ENCODE measurements at places on chromosomes 4 and X. TPM values are rescaled to one million over a fixed set of nuclear protein-coding genes. Genes with fewer than 3 reads are reported as not detected.

- DNase-seq = no peak
Measured at GRCh38 chr4:120055795-120056194, 10.9 kb downstream of the MAD2L1 start.

- no peak for DNase-seq
Measured at GRCh38 chr4:3514221-3514780, 17.9 kb downstream of the LRPAP1 start.

DNA sequence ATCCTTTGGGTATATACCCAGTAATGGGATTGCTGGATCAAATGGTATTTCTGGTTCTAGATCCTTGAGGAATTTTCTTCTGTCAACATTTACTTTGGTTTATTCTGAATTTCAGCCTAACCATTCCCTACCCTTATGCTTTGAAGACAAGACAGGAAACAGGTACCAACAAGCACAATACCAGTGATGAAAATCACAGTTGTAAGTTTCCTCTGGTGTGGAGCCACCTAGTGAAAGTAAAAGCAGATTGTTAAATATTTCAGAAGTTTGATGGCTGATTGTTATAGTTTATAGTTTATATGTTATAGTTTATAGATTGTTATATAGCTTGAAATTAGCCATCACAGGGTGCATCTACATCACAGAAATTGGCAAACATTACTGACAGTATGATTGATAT lies 104.5 kb upstream of the AGA start:
- no peak for DNase-seq

DNA sequence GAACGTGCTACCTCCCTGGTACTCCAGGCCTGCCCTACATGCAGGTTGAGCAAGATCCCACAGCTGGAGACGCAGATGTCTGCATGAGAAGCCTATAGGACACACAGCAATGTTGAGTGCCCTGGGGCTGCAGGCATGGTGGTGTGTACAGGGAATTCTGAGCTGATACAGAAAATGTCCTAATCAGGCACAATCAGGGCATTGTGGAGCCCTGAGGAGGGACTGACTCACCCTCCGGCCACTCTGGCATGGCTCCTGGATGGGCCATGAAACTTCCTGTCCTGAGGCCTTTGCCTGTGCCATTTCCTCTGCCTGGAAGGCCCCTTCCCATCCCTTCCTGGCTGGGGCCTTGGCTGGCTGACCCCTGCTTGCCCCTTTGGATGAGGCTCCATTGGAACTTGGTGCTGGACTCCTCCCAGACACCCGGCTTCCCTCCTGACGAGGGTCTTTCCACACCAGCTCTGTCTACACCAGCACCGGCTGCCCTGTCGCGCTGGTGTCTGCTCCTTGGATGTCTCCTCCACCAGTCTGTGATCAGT lies 16.7 kb upstream of the AFAP1 start:
- DNase-seq = no peak

DNA sequence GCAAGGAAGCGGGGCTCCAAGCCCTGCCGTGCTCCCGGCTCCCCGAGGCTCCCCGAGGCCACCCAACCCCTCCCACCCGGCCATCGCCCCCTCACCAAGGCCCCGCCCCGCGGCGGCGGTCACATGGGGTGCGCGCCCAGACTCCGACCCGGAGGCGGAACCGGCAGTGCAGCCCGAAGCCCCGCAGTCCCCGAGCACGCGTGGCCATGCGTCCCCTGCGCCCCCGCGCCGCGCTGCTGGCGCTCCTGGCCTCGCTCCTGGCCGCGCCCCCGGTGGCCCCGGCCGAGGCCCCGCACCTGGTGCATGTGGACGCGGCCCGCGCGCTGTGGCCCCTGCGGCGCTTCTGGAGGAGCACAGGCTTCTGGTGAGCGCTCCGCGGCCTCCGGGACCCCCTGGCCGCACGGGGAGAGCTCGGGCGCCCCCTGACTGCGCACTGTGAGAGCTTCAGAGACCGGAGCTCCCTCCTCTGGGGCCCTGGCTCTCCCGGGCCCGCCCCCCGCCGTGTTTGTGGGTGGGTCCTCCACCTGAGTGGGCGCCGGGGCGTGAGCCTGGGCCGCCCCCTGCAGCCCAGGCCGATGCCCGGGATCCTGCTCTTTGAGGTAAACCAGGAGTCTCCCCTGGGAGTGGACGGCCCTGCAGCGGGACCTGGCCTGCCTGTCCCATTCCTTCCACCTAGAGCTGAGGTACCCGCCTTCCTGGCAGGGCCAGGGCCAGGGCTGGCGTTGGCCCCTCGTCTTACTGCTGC lies at the start of gene IDUA:
TSS of gene IDUA (plus strand) at position 166 of the 745 bp plus-strand sequence. CDS start at position 207, 41 bp downstream.
- peak; percentile 92 for DNase-seq

DNA sequence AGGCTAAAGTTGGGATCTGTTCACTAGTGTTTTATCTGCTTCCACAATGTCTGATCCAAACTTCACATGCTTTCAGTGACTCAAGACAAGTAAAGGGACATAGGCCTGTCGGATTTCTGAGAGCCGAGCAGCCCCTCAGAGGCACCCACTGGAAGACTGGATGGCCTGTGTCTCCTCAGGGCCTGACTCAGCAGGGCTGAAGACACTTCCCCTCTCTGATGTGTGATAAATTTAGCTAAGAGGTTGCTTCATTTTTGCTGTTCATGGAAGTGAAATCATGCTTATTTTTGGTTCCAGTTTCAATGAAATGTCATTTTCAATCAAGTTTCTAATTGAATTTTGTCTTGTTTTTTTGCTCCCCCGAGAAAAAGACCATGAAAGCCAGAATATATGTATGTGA lies 93.7 kb downstream of the MXRA5 start:
- DNase-seq = no peak

DNA sequence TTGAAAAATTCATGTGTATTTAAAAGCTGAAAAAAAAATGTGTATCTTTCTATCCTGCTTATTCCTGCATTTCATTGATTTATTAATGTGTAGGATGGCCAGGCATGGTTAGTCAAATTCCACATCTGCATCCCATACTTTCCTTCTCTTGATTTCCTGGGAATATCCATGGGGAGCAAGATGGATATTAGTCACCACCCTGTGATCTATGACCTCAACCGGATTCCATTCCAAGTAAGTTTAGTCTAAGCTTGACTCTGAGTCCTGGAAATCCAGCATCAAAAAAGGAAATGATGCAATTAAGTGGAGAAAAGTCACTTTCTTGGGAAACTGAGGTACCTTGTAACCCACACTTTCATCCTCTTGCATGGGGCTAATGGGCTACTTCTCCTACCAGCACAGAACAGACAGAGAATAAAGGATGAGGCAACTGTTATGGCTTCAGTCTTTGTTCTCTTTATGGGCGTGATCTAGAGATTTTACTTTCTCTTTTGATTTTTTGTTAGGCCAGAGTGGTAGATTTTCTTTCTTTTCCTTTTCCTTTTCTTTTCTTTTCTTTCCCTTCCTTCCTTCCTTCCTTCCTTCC lies 17.1 kb upstream of the BEX4 start:
- DNase-seq = no peak

DNA sequence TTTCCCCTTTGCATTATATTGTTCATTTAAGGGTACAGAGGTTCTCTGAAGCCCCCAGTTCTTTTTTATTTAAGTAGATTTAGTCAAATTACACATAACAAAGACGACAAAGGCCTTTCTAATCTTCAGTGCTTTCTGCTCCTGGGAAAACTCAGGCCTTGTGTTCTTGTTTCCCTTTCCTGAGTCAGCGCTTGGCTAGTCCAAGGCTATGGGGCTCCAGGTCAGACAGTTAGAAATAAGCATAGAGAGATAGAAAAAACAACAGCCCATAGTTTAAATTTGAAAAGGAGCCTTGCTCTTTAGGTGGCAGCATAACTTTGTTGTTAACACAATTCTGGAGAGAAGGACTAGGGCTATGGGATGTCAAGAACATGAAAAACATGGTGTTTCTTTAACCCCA lies 97.3 kb downstream of the PPP1R2C start:
- no peak for DNase-seq

DNA sequence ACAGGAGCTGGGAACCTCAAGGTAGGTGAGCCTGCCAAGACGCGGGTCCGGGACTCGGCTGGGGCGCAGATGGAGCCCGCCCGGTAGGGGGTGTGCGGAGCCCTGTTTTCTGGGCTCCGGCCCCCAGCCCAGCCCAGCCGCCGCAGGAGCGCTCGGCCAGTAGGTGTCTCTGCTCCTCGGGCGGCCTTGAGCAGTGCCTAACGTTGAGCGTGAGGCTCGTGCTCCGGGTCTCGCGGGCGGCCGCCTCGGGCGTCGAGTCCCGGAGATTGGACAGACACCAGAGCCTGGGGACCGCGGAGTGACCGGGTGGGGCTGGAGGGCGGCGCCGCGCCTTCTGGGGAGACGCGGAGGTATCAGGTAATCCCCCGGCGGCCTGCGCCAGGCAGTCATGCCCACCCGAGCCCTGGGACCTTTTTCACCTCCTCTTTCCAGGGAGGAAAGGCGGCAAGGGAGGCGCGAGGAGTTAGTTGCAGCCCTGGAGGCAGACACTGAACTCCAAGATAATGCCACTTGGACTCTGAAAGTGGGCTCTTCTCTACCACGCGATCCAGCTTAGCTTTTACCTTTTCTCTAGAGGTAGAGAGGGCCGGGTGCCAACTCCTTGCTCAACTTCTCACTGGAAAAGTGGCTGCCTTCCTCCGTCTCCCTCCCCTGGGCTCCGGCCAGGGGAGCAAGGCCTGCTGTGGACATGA lies 14.5 kb upstream of the FGG start:
- no peak for DNase-seq

GRCh38 chr4:113088050-113088449 lies 38.6 kb downstream of the ANK2 start:
- DNase-seq = no peak

GRCh38 chrX:49202022-49202421 lies 2.0 kb upstream of the SYP start:
- no peak for DNase-seq

DNA sequence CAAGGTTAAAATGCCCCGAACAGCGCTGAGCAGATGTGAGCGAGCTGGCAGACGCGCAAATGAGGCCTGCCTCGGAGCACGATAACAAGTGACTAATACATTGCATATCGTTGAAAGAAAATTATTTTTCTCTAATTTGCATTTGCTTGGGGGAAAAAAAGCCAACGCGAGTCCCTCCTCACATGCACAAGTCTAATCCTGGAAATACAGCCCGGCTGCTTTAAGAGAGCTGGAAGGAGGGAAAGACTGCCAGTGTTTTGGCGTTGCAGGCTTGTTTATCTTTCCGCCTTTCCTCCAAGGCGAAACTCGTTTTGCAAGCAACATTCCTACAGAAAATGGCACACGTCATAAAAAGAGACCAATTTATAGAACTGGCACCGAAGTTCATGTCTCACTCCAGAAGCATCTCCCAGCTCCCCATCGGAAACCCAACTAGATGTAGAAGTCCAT lies 12.6 kb downstream of the BCOR start:
- DNase-seq = no peak

GRCh38 chr4:148448141-148448540 lies 5.9 kb upstream of the NR3C2 start:
- no peak for DNase-seq

DNA sequence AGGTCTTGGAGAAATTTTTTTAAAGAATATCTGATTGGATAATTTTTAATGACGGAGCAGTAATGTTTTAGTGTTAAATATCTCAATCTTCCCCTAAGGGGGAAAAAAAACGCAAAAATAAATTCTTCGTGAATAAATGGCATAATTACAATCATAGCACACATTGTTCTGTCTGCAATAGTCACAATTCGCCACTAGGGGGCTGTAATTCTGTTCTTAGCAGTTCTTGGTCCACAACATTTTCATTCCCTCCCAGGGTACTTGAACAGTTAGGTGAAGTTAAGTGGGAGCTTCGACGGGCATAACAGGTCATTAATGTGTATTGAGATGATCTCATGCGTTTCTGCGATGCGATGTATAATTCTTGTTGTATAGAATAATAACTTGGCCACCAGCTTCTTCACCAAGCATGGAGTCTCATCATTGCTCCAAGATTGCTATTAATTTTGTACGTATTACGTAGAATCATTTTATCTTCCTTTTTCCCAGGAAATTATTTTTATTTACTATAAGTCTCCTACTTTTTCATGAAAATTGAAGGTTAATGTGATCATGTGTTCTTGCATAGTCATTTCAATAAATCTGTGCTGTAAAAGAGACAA lies 27.2 kb downstream of the HTR2C start:
- no peak for DNase-seq

DNA sequence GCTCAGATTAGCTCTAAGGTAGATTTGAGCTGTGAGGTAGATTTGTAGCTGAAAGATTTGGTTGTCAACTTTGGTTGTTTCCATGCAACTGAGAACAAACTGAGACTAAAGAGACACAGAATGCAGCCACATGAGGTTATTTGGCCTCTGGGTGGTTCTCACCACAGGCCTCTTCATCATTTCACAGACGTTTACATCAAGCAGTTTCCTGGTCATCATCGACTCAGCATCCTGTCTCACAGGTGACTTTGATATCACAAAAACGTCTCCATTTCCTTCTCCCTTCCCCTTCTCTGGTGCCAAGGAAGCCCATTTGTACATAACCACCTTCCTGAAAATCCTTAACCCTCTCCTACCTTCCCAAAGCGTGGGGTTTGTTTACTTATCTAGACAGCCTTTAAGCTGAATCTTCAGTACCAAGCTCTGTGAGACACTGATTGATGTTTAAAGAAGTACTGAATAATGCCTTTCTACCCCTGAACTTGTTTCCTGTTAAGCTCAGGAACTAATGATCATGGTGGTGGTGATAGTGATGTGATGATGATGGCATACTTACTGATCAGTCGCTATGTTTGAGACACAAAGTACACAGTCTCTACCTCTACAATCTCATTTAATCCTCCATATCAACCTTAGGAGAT lies 81.9 kb downstream of the FAM114A1 start:
- DNase-seq = no peak

GRCh38 chr4:56757821-56758411 lies 63.6 kb downstream of the SPINK2 start:
- peak; percentile 56 for DNase-seq

- no peak for DNase-seq
Measured at GRCh38 chr4:27684610-27685011, 824.0 kb downstream of the STIM2 start.

GRCh38 chr4:8394806-8395205 lies 45.7 kb downstream of the ACOX3 start:
- no peak for DNase-seq

DNA sequence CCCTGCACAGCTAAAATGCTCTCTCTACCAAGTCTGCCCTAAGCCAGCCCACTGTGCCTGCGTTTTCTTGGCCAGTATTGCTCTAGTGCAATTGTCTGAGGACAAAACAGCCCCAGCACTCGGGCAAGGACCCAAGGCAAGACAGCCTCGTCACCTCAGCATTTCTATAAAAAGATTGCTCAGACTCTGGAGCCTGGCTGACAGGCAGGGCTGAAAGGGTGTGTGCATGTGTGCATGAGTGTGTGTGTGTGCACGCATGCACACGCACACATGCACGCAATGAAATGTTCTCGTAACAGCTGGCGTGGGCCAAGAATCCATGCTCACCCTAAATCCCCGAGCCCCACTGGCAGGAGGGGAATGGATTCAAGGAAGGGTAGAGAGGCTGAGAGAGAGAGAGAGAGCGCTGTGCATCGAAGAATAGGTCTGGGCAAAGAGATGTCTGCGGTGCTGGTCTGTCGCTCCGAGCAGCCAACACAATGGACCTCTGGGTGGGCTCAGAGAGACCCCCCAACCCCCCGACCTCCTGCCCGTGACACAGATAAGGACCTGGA lies 579.2 kb downstream of the BCOR start:
- no peak for DNase-seq

The EVC2 gene
- total RNA-seq = 1.5 TPM

The ATP8A1 gene
- total RNA-seq = 84.8 TPM

The SSX1 gene
- not detected for total RNA-seq

The MAP9 gene
- 17.6 TPM for total RNA-seq

The MAGEA9B gene
- not detected for total RNA-seq

The LCORL gene
- 19.9 TPM for total RNA-seq

The FAM47E gene
- 0.85 TPM for total RNA-seq

The WFS1 gene
- 3.5 TPM for total RNA-seq

The KLKB1 gene
- 1.6 TPM for total RNA-seq

The PTPN13 gene
- total RNA-seq = 2.4 TPM
